ENCODE measurements at places on chromosomes 1 and 21.

- no peak for DNase-seq
These were observed 4.2 kb downstream of the LY9 start for GRCh38 chr1:160800142-160800541.

GRCh38 chr1:109819906-109820305 is 56.2 kb upstream of the EPS8L3 start:
- DNase-seq, result no peak

- no peak for DNase-seq
These were observed 273.7 kb downstream of the SRGAP2C start for GRCh38 chr1:121458291-121459048.

GRCh38 chr21:46567348-46567747 is 37.5 kb downstream of the S100B start:
- DNase-seq, result no peak

DNA sequence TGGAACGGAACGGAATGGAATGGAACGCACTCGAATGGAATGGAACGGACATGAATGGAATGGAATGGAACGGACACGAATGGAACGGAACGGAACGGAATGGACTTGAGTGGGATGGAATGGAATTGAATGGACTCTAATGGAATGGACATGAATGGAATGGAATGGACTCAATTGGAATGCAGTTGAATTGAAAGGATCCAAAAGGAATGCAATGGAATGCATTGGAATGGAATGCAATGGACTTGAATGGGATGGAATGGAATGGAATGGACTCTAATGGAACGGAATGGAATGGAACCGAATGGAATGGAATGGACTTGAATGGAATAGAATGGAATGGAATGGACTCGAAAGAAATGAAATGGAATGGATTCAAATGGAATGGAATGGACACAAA is 102.4 kb upstream of the OR4F16 start:
- DNase-seq, result no peak

DNA sequence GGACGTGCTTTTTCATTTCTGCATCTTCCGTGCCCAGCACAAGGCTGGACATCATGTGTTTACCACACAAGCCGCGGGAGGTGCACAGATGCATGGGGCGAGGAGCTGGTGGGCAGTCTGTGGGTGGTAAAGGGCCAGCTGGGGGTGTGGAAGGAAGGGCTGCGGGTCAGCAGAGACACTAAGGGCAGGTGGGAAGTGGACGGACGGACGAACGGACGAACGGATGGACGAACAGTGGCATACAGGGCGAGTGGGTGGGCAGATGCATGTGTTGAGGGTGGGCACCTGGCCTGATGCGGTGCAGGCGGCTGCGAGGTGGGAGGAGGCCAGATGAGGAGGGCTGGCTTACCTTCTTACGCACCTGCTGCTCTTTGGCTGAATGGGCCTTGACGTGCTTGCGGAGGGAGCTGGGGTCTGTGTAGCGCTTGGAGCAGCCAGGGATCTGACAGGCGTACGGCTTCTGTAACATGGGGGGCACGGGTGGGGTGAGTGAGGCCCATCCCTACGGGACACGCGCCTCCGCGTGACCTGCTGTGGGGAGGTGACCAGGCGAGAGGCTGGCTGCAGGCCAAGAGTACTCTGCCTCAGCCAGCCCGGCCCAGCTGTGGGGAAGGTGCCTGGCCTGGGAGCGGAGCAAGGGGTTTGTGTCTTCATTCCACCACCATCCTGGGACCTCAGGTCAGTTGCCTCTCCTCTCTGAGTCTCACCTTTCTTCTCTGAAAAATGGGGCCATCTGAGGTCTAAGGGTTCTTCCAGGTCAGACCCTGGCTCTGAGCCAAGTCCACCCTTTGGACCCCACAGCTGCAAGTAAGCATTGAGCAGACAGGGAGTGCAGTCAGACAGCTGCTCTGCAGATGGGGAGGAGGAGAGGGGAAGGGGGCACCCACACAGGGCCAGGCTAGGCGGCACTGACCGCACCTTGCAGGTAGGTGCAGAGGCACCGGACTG is 65.5 kb downstream of the DMRTB1 start:
- no peak for DNase-seq

- no peak for DNase-seq
These were observed 75.1 kb downstream of the PGM1 start for GRCh38 chr1:63668298-63668697.

DNA sequence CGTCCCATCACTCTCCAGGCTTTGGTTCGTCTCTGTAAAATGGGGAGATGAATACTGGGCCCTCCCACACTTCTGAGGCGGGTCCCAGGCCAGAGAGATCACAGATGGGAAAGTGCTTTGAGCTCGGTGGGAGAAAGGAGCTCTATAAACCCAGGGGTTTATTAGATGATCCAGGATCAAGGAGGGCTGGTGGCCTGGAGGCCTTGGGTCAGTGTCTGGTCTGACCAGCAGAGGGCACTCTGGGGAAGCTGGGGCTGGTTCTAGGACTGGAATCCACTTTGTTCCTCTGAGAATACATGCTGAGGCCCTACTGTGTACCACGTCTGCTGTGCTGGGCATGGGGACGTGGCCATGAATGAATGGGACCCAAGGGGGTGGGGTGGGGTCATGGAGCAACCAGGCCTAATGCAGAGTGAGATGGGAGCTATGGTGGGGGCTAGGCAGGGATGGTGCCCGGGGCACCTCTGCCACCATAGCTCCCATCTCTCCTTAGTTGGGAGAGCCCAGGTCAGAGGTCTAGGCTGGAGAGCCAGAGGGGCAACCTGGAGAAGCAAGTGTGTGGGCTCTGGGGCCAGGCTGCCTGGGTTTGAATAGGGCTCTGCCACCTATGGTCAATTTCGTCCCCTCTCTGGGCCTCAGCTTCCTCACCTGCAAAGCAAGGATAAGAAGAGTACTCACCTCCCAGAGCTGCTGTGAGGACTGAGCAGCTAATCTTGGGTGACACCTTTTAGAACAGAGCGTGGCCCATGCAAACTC is 9.0 kb upstream of the FAM131C start:
- DNase-seq, result peak; percentile 88

- DNase-seq, result no peak
These were observed 599.8 kb upstream of the CXADR start for GRCh38 chr21:16913010-16913409.

GRCh38 chr1:88998716-88999115 is 6.3 kb upstream of the KYAT3 start:
- peak; percentile 97 for DNase-seq

GRCh38 chr1:119219711-119220110 is 79.3 kb upstream of the WARS2 start:
- no peak for DNase-seq

DNA sequence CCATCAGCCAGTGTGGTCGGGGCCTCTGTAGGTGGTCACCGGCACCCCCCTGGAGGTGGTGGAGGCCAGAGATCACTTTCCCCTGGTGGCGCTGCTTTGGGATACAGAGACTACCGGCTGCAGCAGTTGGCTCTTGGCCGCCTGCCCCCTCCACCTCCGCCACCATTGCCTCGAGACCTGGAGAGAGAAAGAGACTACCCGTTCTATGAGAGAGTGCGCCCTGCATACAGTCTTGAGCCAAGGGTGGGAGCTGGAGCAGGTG is 961 bp downstream of the RBM15 start:
- no peak for DNase-seq

DNA sequence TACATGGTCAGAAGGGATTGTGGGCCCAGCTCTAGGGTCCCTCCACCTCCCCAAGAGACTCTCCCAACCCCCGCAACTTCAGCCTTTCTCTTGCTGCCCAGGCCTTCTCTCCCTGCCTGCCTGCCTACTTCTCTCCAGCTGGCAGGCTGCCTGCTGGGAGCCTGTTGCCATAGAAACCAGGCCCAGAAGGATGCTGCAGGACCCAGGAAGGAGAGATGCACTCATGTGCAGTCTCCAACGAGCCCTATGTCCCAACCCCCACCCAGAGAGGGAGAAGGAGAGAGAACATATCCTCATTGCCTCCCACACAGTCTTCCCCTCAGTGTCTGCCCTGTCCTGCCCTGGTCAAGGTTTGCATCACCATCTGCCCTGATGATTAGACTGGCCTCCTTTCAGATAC is 10.8 kb upstream of the SMIM12 start:
- no peak for DNase-seq

GRCh38 chr1:203175237-203175826 is at the start of gene MYBPH:
MYBPH (minus strand) TSS chr1:203175826; CDS start chr1:203175755, 71 bp downstream.
- DNase-seq, result no peak

DNA sequence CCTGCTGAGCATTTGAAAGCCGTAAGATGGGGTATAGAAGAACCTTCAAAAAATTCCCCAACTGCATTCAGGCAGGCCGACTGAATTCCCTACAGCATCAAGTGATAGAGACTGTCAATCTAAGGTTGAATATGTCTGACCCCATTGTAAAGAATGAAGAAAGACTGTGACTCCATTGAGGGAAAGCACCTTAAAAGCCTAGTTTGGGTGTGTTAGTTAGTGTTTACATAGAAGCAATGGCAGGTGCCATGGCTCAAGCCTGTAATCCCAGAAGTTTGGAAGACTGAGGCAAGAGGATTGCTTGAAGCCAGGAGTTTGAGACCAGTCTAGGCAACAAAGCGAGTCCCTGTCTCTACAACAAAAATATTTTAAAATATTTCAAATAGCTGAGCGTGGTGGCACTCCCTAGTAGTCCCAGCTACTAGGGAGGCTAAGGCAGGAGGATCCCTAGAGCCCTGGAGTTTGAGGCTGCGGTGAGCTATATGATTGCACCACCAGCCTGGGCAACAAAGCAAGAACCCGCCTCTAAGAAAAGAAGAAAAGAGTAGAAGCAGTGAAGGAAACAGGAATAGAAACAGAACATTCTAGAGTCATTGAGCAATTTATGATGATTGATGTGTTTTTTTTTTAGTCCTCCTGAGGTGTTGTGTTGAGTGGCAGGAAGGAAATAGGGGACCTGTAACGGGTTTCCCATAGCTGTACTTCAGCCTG is 15.4 kb downstream of the POLR3GL start:
- DNase-seq, result no peak

DNA sequence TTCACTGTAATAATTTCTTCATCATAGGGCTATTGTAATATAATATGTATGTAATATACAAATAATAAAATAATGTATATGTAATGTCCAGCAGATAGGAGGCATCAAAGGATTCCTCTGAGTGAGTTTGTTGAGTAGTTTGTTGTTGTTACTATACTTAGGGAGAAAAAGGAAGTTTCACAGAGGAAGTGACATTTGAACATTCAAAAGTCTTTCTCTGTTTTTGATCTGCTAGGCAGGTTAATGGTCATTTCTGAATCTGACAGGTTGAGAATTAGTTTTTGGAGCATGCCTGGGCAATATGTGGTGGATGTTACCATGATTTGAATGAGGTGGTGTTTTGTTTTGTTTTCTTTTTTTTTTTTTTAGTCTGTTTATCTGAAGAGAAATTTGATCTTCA is 102.1 kb downstream of the NRDC start:
- DNase-seq, result no peak

GRCh38 chr1:46277658-46278373 is 25.6 kb downstream of the LRRC41 start:
- DNase-seq, result peak; percentile 46

- DNase-seq, result no peak
These were observed 49.2 kb downstream of the ALG14 start for GRCh38 chr1:95023399-95024043.

GRCh38 chr1:54070171-54070837 is 16.9 kb downstream of the TCEANC2 start:
- DNase-seq, result peak; percentile 81

- DNase-seq, result no peak
These were observed 18.4 kb upstream of the COL6A1 start for GRCh38 chr21:45963232-45963570.

GRCh38 chr1:115717541-115717940 is 51.0 kb downstream of the CASQ2 start:
- DNase-seq, result no peak

DNA sequence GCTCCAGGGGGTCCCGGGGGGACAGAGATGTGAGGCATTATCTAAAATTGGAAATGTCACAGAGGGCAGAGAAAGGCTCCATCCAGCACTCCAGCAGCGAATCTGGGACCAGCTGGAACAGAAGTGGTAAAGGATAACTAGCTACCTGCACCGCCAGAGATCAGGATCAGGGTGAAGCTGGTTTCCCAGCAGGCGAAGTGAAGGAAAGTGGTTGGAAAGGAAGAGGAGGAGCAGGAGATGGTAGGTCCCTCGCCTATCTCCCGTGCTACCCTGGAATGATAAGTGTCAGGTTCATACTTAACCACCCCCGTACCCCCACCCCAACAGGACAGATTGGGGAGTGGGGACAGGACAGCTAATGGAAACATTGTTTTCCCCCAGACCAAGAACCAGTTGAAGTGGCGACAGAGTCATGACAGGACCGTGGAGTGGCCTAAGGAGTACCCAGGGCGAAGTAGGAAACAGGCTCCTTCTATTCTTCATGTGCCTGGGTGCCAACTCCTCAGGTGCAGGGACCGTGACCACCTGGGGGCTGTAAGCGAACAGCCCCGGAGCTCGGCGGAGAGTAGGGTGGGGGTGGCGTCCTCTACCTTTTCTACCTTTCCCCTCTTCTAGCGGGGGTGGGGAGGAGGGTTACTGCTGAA is 717 bp downstream of the B4GALT3 start:
- no peak for DNase-seq

DNA sequence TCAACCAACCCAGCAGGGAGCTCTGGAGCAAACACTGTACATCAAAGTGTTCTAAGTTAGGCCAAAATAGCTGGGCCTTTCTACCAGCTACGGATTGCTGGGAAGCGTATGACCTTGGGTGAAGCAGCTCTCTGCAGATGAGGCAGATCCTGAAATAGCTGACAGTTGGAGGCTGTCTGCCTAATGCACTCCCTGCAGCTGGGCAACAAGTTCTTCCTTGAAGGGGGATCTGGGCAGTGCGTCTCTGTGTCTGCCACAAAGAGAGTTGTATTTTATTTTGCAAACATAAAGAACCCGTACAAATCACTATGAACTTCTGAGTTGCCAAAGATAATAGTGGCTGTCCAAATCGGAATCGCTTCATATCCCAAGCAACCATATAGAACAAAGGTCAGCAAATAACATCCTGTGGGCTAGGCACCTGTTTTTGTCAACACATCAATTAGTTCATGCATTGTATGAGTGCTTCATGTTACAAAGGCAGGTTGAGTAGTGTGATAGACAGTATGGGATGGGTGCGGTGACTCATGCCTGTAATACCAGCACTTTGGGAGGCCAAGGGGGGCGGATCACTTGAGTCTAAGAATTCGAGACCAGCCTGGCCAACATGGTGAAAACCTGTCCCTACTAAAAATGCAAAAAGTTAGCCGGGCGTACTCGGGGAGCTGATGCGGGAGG is 29.1 kb upstream of the KLF17 start:
- DNase-seq, result peak; percentile 87

GRCh38 chr1:4220362-4220761 is 320.3 kb upstream of the C1orf174 start:
- DNase-seq, result no peak

GRCh38 chr1:79695138-79695537 is 688.6 kb upstream of the ADGRL4 start:
- no peak for DNase-seq

- DNase-seq, result no peak
These were observed 73.7 kb downstream of the S1PR1 start for GRCh38 chr1:101310506-101310905.

DNA sequence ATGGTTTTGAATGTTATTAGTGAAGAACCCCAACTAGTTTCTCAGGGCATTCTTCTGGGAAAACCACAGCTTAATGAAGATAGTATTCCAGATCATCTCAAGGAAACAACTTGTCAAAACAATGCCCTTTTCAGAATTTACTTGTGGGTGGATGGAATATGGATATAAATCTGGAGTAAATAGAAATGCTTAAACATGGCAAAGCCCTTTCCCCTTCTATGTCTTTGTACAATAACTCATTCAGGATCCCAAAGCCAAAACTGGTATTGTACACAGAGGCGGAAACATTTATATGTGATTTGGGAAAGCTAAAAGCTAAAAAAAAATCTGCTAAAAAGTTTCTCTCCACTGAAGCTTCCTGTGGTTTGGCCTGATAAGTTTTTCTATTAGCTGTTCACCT is 55.5 kb upstream of the RGS5 start:
- DNase-seq, result no peak

Measured in NCI-H510A treated with DMSO at 0.1 percent for 48 hours (cell line).